ENCODE measurements at places on chromosomes 6 and 20.
A peak's percentile ranks its signal among the peaks of the same experiment; 100 is the strongest.

- no peak for DNase-seq
Measured at GRCh38 chr20:5770987-5771318, 20.8 kb downstream of the SHLD1 start.

- DNase-seq, result no peak
Measured at GRCh38 chr6:123913863-123914262, 110.2 kb downstream of the NKAIN2 start.

GRCh38 chr6:28001351-28001750 is 44.3 kb downstream of the OR2B6 start:
- DNase-seq, result no peak

DNA sequence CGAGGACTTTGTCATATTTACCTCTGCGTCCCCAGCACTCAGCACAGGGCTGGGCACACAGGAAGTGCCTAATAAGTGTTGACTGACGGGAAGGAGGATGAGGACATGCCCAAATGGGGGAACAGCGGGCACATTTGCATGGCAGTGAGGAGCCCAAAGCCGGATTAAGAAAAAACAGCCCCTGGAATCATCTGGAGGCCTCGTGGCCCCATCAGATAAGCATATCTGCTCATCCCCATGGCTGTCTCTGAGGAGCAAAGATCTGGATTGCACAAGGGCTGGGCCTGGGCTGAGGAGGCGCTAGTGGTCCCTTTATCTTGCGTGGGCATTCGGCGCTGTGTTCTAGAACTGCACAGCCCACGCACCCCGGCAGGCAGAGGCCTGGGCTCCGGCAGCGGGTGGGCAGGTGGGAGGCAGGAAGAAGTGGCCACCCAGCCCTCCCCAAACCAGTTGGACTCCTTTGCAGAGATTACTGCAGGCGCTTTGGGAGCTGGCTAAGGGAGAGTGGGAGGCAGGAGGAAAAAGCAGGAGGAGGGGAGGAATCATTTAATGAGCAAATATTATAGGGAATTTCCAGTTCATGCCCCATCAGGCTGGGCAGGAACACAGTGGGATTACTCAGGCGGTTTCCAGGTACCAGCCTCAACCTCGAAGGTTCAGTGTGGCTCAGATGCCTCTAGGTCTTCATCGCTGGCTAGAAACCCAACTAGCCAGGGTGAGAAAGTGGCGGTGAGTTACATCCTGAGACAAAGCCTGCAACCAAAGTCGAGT is 108.1 kb downstream of the CEBPB start:
- no peak for DNase-seq

DNA sequence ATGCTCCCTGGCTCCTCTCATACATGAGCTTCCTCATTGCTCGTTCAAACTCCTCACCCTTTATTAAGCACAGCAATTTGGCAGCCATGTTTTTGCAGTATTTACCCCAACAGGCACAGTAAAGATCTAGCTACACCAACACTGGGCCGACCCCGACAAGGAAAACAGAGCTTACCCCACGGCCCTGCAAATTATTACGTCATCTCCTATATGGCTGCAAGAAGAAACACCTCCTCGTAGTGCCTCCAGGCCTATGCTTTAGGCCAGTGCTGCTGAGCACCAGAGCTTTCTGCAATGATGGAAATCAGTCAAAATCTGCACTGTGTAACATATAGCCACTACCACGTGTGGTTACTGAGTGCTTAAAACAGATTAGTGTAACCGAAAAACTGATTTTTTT is 26.7 kb downstream of the TMC2 start:
- no peak for DNase-seq

GRCh38 chr20:46962452-46963195 is 68.0 kb downstream of the EYA2 start:
- DNase-seq, result no peak

- no peak for DNase-seq
Measured at GRCh38 chr6:100568255-100568654, 103.5 kb upstream of the SIM1 start.

GRCh38 chr6:25788305-25788922 is 33.9 kb downstream of the SLC17A4 start:
- peak; percentile 24 for DNase-seq

GRCh38 chr6:151024597-151024996 is 159.1 kb downstream of the MTHFD1L start:
- no peak for DNase-seq

GRCh38 chr6:1477432-1478090 is 88.2 kb downstream of the FOXF2 start:
- no peak for DNase-seq

DNA sequence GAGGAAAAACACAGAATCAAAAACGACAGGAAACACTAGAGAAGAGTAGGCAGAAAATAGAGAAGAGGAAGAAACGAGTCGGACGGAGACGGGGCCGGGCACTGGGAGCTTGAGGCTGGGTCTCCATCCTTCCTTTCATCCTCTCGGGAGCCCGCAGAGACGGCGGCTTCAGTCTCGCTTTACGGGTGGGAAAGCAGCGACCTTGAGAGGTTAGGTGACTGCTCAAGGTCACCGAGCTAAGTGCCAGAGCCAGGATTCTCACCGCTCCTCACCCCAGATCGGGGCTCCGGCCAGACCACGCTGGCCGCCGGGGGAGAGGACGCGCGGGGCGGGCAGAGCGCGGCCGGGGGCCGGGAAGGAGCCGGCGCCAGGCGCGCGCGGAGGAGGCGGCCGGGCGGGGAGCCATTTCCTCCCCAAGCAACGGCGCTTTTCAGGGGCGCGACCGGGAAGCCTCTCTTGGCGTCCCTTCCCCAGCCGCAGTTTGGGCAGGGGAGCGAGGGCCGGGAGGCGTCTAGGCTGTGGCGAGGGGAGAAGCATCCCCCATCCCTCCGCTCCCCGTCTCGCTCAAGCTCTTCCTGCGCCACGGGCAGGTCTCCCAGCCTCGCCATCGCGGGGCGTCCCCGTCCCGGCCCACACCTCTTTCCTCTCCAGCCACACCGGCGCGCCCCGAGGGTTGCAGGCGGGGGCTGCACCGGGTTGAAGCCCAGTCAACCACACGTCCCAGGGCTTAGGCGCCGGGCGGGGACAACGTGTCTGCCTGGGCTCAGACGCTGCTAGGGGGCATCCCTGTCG is 24.1 kb upstream of the MAP3K7 start:
- peak; percentile 43 for DNase-seq

- no peak for DNase-seq
Measured at GRCh38 chr20:8487696-8488095, 355.6 kb downstream of the PLCB1 start.

DNA sequence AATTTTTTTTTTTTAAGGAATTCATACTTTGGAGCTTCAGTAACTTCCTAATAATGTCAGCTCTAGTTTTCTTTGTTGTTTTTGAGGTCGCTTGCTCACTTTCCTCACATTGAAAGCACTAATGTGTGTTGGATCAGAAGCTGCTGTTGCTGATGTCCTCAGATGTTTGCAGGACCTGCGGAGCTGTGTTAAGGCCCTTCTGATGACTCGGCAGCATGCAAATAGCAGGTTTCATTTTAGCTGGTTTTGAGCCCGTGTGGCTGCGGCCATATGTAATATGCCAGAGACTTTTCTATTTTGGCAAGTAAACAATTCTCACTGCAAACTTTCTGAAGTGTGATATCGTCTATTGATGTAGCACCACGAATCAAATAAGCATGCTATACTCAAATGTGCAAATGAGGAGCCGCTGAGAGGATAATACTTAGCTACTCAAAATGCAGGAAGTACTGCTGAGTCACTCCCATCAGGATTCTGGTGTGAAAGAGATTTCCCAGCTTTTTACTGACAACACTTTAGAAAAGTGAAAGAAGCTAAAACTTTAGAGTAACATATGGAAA is 187.8 kb downstream of the SASH1 start:
- DNase-seq, result no peak

All from COR-L47 (cell line).